Epithelial cell of proximal tubule (primary cell): ENCODE measurements at places on chromosomes 16 and 17.

DNA sequence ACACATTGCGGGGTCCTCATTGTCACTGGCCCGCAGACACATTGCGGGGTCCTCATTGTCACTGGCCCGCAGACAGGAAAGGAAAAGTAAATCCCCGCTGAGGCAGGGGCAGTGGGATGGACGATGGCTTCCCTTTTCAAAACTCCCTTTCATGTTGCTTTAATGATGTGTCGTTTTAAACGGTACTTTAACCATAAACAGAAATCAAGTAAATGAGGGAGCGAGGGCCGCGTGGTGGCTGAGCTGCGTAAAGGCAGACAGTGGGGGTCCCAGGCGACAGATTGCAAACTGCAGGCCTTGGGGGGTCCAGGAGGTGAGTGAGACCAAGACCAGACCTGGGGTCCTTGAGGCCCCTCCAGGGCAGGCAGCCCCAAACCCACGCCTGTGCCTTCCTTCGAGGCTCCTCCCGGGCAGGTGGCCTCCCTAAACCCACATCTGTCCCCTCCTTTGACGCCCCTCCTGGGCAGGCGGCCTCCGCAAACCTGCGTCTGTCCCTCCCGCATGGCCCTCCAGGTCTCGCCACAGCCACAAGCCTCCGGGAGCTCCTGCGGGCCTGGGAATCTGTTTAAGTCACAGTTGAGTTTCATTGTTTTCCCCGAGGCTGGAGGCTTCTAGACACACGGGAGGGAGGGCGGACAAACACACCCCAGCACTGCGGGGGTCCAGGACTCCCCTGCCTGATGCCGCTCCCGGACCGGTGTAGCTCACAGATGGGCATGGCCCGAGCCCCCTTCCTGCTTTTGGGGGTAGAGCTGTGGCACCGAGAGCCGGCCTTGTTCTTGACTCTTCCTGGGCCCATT is 7.3 kb downstream of the PIEZO1 start:
- no peak for DNase-seq

- no peak for DNase-seq
These were observed 438.3 kb downstream of the NPIPA7 start for GRCh38 chr16:16817196-16817595.

GRCh38 chr17:40750391-40750790 is 4.7 kb downstream of the KRT25 start:
- no peak for DNase-seq

DNA sequence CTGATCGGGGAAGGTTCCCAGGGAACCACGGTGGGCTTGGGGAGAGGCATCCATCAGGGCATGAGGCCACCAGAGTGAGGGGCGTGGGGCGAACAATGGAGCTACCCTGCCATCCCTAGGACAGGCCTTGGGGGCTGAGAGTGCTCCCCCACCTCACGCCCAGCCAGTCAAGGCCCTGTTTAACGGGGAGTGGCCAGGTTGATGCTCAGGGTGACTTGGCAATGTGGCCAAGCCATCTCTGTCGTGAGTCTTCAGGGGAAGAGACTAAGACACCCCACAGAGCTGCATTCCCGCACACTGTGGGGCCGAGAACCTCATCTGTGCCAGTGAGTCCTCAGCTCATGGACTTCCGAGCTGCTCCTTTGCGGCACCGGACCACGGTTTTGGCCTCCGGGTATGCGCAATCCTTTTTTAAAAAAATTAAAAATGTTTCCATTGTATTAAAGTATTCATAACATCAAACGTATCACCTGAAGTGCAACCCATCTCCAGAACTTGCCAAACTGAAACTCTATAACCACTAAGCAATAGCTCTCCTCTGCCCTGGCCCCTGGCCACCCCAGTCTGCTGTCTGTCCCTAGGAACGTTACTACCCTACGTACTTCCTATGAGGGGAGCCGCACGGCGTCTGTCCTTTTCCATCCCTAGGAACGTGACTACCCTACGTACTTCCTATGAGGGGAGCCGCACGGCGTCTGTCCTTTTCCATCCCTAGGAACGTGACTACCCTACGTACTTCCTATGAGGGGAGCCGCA is 71.8 kb upstream of the DOC2B start:
- no peak for DNase-seq

GRCh38 chr16:89341279-89341678 is 123.8 kb downstream of the ZNF778 start:
- no peak for DNase-seq

- no peak for DNase-seq
These were observed 8.3 kb upstream of the NLK start for GRCh38 chr17:28033972-28034714.

- DNase-seq: no peak
These were observed 9.9 kb upstream of the EDC4 start for GRCh38 chr16:67862623-67863583.

DNA sequence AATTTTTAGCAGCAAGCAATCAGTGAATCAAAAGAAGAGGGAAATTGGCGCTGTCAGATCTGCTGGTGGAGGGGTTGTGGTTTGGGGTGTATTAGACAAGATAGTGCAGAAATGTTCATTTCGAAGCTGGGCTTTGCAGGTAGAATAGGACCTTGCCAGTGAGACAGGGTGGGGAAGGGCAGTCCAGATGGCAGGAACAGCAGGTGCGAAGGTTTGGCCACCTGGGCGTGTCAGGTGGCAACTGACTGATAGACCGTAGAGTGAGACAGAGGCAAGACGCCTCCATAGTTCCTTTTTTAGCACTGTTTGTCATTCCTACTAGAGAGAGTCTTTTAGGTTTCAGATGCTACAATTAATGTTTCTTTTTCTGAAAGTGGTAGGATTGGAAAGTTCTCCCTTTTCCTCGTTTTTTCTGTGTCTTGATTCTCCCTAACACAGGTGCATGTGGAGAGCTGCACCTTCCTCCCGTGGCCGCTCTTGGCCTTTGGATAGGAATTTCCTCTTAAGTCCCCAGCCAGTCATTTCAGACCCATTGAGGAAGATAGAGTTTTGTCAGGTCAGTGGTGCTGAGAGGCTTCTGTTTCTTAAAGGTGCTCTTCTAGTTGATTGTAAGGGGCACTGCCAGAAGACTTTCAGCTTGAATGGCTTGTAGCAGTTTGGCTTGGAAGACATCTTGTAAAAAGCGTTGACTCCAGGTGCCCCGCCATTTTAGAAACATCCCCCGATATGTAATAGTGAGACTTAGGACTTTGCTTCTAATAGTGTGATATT is 315.6 kb downstream of the SNX29 start:
- DNase-seq: no peak

- no peak for DNase-seq
These were observed 453 bp downstream of the MMP25 start for GRCh38 chr16:3046641-3047386.

GRCh38 chr17:65916425-65916824 is 275.5 kb downstream of the CEP112 start:
- DNase-seq: no peak

DNA sequence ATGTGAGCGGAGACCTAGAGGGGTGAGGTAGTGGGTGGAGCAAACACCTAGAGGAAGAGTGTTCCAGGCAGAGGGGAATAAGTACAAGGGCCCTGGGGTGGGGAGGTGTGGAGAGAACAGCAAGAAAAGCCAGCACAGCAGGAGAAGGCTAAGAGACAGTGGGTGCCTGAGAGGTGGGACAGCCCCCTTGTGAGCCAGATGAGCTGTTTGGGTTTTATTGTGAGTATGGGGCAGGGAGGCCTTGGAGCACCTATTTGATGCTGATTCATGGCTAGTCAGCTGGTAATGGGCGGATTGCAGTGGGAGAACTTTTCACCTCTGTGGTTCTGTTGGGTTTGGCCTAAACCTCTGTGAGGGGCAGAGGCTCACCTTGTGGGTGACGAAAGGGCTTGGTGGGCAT is 68.4 kb downstream of the ABCC1 start:
- no peak for DNase-seq

GRCh38 chr17:45172232-45172540 is 10.5 kb downstream of the HEXIM2 start:
- DNase-seq: no peak

DNA sequence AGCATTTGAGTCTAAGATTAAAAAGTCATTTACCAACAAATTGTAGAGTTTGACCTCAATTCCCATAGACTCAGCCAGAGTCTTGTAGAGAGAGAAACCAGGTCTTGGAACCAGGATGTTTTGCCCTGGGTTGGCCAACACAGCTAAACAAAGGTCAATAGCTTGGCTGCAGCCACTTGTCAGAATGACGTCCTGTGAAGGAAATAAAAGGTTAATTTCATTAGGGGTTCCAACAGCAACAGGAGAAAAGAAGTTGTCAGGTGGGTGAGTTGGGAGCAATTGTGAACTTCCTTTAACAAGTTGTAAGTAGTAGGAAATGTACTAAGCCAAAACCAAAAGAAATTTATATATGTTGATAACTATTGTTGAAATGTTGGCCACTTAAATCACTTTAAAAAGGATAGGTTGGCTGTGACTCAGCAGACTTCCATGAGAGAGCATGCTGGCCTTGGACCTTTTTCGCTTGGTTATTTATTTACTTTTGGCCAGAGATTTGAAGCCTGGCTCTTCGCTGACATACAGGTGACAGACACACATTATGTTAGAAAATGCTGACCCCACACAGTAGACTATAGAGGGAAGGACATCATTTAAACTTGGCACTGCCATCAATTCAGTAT is 4.3 kb downstream of the TAT start:
- DNase-seq: peak; percentile 50

GRCh38 chr16:35370617-35371016 is 1911.2 kb downstream of the TP53TG3F start:
- no peak for DNase-seq

DNA sequence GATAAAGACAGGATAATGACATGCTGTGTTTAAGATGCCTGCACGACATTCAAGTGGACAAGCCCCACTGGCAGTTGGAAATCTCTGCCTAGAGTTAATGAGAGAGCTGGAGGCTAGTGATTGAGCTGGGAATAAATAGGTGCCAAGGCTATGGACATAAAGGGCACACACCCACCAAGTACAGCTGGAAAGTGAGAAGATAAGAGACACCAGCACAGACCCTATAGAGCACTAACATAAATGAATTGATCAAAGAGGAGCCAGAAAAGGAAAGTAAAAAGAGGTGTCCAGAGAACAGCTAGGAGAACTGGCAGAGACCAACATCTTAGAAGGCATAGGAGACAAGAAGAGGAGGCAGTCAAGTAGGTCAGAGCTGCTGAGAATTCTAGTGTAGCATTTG is 101.2 kb downstream of the YPEL2 start:
- no peak for DNase-seq

GRCh38 chr17:8159032-8159400 is 3.7 kb downstream of the VAMP2 start:
- DNase-seq: no peak

DNA sequence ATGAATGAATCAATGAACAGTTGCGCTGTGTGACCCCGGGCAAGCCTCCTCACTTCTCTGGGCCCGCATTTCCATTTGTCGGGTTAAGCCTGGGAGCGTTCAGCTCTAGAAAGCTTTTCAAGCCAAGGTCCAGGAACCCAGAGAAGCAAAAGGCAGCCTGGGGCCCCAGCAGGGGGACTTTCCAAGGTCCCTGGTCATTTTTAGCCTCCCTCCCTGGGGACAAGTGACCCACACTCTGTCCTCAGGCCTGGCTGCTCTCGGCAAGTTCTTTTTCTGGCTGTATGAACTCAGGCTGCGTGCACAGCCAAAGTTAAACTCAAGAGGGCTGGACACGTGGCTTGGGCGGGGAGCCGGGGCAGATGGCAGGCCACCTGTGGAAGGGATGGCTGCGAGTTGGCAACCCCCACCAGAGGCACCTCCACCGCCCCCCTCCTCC is 41.4 kb upstream of the CIBAR2 start:
- DNase-seq: no peak

DNA sequence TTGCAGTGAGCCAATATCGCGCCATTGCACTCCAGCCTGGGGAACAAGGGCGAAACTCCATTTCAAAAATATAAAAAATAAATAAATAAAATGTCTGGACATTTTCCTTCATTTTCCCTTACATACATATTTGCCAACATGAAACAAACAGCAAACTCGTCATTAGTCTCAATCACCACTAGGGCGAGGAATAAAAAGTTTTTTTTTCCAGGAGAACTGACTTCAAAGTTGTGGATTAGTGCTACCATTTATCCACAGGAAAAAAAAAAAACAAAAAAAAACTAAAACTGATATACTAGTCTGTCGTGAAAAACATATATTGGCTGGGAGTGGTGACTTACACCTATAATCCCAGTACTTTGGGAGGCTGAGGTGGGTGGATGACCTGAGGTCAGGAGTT is 77.0 kb upstream of the MTMR4 start:
- DNase-seq: no peak
